T-helper 2 cell (primary cell): ENCODE measurements at places on chromosomes 2 and 18.

DNA sequence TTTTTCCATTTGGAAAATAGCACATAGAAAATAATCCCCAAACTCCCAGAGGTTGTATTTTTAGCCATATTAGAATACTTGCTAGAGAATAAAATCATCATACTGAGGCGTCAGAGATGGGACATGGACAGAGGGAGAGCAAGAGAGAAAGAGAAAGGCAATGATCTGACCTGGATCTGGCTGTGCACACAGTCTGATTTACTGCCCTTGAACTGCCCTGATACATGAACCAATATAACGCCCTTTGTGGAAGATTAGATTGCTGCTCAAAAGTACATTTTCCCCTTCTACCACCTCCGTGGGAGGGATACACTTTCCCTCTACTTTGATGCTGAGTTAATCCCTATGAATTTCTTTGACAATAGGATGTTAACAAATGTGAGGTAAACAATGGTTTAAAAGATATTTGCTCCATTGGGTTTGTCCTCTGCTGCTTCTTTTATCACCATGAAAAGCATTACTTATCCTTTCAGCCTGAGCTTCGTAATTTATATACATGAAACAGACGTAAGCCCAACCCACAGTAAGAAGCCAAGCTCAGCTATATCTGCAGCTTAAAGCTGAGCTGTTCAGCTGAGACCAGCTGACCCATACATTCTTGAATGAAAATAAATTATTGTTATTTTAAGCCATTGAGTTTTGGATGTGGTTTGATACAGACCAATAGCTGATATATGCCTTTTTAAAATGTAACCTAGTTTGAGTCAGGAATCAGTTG, 1664.6 kb upstream of the CELF4 start:
- no peak for DNase-seq

GRCh38 chr2:175633227-175633626, 368.8 kb downstream of the LNPK start:
- DNase-seq: no peak

GRCh38 chr2:120840795-120841487, 105.3 kb downstream of the GLI2 start:
- DNase-seq: no peak

DNA sequence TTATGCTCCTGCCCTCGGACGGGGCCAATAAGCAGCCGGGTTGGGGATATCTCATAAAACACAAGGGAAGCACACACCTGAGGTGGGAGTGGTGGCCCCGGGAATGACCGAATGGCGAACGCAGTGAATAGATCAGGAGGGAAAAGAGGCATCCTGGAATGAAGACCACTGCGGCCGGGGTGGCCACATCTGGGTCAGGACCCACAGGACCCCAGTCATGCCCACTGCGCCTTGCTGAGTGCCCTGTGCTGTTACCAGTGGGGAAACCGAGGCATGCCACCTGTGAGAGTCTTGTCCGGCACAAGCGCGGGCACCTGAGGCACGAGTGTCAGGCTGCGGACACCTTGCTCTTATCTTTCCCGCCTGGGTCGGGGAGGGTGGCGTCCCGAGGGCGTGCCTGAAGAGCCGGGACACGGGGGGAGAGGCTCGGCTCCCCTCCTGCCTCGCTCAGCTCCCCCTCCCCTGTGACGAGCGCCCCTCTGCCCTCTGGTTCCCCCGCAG, 1.6 kb downstream of the PDCD1 start:
- DNase-seq: no peak

GRCh38 chr2:52404046-52404445, 1363.6 kb upstream of the CHAC2 start:
- DNase-seq: no peak

GRCh38 chr2:18061717-18062116, 183.2 kb downstream of the KCNS3 start:
- DNase-seq: no peak

GRCh38 chr2:168738062-168738461, 64.4 kb upstream of the NOSTRIN start:
- no peak for DNase-seq

GRCh38 chr2:223041527-223042109, 10.4 kb upstream of the KCNE4 start:
- DNase-seq: no peak

GRCh38 chr2:72211350-72211749, 63.7 kb upstream of the CYP26B1 start:
- no peak for DNase-seq
